Fibroblast of lung (primary cell): ENCODE measurements at places on chromosomes 12 and 14. TPM values are rescaled to one million over a fixed set of nuclear protein-coding genes. Genes with fewer than 3 reads are reported as not detected.

DNA sequence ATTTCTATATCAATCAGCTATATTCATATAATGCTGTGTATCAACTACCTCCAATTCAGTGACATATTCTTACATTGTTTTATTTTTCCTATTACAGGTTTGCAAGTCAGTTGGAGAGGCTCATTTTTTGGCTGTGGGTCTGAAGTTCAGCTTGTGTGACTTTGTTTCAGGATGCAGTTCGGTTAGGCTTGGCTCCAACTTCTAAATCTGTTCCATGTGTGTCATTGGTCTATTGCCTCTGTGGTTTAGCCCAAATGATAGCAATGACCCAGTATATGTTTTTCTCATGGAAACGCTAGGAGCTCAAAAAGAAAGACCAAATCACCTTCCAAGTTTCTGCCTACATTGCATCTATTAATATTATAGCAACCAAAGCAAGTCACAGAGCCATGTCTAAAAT lies 848.6 kb upstream of the LRFN5 start:
- DNase-seq: no peak

- no peak for DNase-seq
These were observed 30.4 kb downstream of the CAND1 start for GRCh38 chr12:67299526-67299925.

GRCh38 chr12:108482717-108483212 lies 32.3 kb upstream of the FICD start:
- DNase-seq: no peak

GRCh38 chr14:26339381-26339780 lies 258.5 kb downstream of the NOVA1 start:
- DNase-seq: no peak

DNA sequence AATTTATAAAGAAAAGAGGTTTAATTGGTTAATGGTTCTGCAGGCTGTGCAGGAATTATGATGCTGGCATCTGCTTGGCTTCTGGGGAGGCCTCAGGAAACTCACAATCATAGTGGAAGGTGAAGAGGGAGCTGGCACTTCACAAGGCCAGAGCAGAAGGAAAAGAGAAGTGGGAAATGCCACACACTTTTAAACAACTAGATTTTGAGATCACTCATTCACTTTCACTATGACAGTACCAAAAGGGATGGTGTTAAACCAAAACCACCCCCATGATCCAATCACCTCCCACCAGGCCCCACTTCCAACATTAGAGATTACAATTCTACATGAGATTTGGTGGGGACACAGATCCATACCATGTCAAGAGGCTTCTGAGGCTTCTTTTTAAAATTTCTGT lies 62.6 kb downstream of the SLC38A4 start:
- no peak for DNase-seq

GRCh38 chr14:32081901-32082300 lies 4.8 kb downstream of the ARHGAP5 start:
- DNase-seq: no peak

DNA sequence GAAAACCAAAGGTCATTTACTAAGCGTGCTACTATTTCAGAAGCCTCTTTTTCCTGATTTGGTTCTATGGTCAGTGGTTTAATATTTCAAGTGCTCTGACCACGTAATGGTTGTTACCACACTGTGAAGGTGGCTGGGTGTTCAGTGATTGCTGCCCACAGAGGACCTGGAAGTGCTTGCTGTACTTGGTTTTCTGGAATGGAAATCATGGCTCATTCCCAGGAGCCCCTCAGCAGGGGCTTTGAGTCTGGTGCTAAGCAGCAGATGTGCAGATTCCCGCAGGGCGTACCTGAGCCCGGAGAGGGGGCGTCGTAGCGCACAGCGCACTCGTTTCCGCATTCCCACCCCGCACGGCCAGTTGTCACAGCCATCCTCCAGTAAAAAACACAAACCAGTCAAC lies 50.5 kb downstream of the TRAF3 start:
- DNase-seq: peak; percentile 51

- DNase-seq: no peak
These were observed 93.3 kb upstream of the RIC8B start for GRCh38 chr12:106681210-106681609.

The SLC17A8 gene
- total RNA-seq: not detected in 2 replicates

- DNase-seq: no peak
These were observed 581 bp downstream of the ARG2 start for GRCh38 chr14:67620217-67620785.

The MARCHF9 gene
- total RNA-seq: 2.6 and 3.8 TPM in 2 replicates

DNA sequence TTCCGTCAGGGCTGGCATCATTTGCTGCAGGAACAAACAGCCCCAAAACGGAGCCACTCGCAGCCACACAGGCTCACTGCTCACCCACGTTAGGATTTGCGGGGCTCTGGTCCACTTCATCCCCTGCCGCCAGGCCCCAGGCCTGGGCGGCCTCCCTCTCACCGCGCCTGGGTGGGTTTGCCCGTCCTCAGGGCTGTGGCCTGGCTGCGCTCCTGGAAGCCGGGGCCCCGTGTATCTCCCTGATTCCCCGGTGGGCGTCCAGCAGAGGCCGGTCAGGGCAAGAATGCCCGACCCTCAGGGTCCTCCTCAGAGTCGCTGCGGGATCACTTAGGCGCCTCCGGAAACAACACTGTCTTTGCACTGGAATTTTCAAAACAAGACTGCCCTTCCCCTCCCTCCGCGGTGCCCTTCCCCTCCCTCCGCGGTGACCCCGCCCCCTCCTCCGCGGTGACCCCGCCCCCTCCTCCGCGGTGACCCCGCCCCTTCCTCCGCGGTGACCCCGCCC lies 15.7 kb upstream of the FBRSL1 start:
- no peak for DNase-seq

GRCh38 chr12:2973566-2973965 lies 14.4 kb downstream of the TEAD4 start:
- DNase-seq: no peak

GRCh38 chr14:105862581-105863239 lies 336.3 kb downstream of the TMEM121 start:
- no peak for DNase-seq

- no peak for DNase-seq
These were observed 926 bp upstream of the CMKLR1 start for GRCh38 chr12:108340037-108340436.

The RNASE3 gene
- not detected in 2 replicates for total RNA-seq

The COL2A1 gene
- total RNA-seq: not detected in 2 replicates

- DNase-seq: no peak
These were observed 126.0 kb upstream of the PARP11 start for GRCh38 chr12:3998968-3999792.

DNA sequence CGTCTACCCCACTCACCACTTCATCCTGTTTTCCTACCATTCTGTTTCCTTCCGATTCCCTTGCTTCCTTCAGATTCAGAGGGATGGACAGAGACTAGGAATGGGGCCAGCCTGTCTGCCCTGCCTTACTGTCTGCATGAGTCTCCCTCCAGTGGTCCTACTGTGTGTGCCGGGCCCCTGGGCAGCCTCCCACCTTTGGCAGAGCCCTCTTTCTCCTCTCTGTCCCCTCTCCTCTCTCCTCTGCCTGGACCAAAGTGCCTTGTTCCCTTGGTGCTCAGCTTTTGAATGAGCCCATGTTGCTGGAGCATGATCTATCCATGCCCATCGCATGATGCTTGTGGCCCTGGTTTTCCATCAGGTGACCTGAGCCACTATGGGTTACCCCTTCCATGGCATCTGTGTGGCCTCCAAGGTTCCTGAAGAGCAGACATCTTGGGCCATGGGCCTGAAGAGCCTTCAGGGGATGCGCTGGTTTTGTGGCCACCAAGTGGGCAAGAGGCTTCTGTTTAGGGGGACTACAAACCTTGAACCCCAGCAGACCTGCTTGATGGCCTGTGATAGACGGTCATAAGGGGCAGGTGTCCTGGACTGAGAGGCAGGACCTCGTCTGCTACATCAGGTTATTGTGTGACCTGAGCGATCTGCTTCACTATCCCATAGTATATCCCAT lies 54.2 kb upstream of the BCL11B start:
- no peak for DNase-seq

DNA sequence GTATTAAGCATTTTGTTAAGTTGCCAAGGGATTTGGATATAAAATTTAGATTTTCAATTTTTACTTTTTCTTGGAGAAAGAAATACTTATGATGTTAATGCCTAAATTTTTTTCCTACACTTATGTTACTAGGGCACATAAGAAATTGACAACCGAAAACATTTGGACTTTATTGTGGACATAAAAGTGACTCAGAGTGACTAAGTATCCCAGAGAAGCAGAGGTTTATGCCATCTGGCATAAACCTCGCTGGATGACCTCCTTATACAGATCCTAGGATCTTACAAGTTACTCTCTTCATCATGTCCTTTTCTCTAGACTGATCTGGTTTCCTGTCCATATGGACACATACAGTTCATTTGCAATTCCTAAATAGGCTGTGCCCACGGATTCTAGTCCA lies 89.8 kb downstream of the RERG start:
- DNase-seq: peak; percentile 71

- no peak for DNase-seq
These were observed 102.8 kb downstream of the RPAP3 start for GRCh38 chr12:47602949-47603558.

DNA sequence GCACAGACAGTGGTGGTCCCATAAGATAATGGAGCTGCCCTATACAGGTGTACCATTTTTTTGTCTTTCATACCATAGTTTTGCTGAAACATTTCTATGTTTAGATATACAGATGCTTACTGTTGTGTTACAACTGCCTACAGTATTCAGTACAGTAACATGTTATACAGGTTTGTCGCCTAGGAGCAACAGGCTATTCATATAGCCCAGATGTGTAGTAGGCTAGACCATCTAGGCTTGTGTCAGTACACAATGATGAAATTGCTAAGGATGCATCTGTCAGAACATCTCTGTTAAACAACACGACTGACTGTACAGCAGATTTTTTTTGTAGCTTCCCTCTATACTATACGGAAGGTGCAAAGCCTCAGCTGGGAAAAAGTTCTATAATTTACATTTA lies 30.5 kb downstream of the RAD9B start:
- no peak for DNase-seq

The COX6A1 gene
- total RNA-seq: 455 and 512 TPM in 2 replicates

GRCh38 chr14:64060199-64060545 lies 207.4 kb downstream of the SYNE2 start:
- no peak for DNase-seq

The OR4M1 gene
- not detected in 2 replicates for total RNA-seq

- DNase-seq: no peak
These were observed 453.9 kb downstream of the MED13L start for GRCh38 chr12:115823635-115824034.

The PRB2 gene
- not detected in 2 replicates for total RNA-seq

- DNase-seq: peak; percentile 68
These were observed 1.6 kb downstream of the PHLDA1 start for GRCh38 chr12:76029982-76030340.

DNA sequence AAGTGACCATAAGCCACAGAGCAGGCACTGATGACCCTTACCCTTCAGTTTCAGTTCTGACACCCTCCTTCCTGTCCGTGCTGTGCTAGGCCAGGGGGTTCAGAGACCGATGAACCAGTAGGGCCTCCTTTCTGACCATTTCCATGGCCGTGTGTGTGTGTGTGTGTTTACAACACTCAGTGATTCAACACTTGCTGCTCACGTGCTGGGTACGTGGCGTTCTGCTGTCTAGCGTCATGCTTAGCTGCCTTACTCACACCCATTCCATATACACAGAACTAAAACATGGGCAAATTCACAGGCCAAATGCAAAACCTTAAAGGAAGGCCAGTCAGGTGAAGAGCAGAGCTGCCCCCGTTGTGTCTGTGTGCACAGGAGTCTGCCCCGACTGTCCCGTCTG lies 67.5 kb downstream of the DNAH10 start:
- no peak for DNase-seq
